ENCODE measurements at places on chromosomes 5 and 9. TPM values are rescaled to one million over a fixed set of nuclear protein-coding genes. Genes with fewer than 3 reads are reported as not detected.
A peak's percentile ranks its signal among the peaks of the same experiment; 100 is the strongest.

DNA sequence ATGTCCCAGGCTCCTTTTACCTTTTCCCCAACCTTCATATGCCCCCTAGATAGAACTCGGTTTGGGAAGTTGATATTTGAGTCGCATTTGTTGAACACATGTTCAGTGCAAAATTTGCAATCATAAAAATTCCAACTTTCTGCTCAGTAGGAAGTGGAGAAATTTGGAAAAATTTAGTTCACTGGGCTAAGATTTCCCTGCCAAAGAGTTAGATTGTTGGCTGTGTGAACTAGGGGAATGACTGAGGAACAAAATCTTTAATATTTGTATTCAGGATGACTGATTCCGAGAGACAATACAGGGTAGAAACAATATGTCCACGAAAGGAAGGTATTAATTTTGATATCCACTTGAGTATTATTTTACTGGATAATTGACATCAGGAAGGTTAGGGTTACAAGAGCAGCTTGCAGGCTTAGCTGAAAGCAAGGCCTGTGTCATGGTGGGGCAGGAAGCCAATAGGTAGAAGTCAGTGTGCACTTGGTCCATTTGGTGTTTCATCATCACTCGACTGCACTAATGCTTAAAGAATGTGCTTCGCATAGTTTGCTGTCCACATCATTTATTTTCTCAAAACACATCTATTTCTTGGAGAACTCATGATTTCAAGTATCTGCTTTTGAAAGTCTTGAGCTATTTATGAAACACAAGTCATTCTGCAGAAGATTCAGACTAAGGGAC, 59.4 kb upstream of the GNA14 start:
- DNase-seq: peak; percentile 90

- no peak for DNase-seq
Measured at GRCh38 chr9:138022121-138022741, 144.6 kb downstream of the CACNA1B start.

GRCh38 chr5:2101685-2102084, 219.0 kb upstream of the IRX4 start:
- DNase-seq: no peak

DNA sequence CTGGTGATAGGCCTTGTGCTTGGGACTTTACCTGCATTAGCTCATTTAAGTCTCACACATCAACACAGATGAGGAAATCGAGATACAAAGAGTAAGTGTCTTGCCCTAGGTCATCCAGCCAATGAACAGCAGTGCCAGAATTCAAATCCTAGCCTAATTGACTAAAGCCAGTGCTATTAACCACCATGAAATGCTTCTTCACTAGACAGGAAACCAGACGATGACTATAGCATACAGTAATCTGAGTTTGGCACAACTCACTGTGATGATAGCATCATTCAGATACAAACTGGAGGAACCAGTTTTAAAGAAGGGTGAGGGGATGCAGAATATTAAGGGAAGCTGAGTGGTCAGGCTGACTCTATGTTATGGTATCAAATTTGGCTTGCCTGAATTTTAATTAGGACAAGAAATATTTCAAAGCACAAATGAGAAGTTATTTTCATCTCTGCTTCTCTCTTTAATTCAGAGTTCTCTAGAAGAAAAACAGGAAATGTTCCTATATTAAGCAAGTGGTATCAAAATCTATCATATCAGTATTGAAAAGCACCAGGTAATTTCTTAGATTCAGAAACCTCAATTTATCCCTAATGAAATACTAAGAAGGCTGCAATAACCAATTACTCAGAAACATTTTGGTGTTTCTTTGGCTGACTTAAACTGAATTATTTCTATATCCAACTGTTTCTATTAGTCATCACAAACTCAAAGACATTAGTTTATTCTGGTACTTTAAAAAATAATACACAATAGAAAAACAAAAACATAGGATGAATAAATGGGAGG, 147.0 kb upstream of the RASA1 start:
- DNase-seq: peak; percentile 80

DNA sequence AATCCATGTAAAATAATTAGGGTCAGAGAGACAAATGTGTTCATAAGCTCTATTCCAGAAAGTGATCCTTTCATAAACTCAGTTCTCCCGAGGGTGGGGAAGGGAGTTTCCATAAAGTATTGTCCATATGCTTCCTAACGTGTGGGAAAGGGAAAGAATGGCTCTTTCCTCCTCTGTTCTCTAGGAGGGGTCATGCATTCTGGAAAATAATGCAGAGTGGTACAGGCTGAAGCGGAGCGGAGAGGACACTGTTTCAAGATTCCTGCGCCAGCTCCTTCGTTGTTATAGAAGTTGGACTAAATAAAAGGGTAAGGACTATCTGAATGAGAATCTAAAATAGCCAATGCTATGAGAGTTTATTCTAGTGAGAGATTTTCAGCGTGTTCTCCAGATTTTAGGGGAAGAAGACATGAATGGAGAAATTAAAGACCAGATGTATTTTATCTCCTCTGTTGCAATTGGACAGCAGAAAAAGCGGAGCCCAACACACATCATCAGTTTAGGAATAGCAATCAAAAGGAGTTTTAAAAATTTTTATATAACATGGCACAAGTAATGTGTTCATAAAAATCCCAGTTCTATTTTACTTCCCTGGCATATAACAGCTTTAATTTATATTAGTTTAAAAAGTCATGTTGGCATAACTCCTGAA, 166.9 kb upstream of the MPDZ start:
- DNase-seq: no peak

DNA sequence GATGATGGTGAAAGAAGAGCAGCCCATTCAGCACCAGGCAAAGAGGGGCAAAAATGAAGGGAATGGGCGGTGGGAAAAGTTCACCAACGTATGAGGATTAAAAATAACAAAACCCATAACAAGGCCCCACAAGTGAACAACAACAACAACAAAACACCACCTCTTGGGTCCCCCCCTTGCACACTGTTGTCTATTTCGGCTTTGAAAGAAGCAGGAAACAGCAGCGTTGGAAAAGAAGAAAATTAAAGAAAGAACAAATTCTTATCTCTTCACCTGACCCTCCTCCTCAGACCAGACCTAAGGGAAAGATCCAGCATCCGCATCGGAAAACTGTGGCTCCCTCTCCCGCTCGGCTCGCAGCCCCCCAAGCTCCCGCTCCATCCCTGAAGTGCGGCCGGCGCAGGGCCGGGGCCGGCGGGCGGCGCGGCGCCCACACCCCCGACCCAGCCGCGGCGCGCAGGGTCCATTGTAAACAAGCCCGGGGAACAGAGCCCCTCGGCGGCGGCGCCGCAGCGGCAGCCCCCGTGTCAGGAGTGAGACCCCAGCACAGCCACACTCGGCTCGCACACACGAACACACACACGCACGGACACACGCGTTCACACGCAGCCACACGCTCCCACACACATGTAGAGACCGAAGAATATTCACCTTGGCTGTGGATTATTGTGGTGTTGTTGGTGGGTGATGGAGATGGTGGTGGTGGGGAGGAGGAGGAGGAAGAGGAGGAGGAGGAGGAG, 535 bp downstream of the RFX3 start:
- peak; percentile 5 for DNase-seq

DNA sequence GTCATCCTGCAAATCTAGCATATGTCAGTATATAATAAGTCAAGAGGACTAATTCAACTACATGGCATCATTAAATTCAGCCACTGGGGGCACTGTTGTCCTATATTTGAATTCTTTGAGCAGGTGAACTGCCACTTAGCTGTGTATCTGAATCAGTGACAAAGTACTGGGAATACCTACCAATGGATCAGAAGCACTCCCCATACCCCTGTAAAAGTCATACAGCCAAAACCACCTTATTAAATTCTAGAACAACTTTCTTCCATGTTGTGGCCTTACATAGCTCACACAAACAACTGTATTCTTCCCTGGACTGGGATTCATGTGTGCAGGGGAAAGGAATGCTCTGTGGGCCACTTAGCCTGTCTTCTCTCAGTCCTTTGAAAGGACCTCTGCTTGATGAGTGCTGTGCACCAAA, 57.4 kb upstream of the PLPP6 start:
- DNase-seq: no peak

DNA sequence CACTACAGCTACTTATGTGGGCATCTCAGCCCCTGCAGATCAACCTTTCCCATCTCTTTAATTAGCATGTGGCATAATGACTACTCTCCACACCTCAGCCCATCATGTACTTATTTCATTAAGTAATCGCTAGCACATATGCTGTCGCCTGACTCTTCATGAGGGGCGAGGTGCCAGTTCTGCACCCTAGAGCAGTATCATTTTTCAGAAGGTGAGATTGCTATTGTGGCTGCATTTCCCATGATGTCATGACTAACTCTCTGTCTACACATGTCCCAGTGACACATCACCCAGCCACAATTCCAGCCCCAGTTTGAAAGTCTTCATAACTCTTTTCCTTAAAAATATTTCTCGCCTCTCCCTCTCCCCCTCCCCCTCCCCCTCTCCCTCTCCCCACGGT, 7.6 kb upstream of the F2RL1 start:
- DNase-seq: peak; percentile 28

DNA sequence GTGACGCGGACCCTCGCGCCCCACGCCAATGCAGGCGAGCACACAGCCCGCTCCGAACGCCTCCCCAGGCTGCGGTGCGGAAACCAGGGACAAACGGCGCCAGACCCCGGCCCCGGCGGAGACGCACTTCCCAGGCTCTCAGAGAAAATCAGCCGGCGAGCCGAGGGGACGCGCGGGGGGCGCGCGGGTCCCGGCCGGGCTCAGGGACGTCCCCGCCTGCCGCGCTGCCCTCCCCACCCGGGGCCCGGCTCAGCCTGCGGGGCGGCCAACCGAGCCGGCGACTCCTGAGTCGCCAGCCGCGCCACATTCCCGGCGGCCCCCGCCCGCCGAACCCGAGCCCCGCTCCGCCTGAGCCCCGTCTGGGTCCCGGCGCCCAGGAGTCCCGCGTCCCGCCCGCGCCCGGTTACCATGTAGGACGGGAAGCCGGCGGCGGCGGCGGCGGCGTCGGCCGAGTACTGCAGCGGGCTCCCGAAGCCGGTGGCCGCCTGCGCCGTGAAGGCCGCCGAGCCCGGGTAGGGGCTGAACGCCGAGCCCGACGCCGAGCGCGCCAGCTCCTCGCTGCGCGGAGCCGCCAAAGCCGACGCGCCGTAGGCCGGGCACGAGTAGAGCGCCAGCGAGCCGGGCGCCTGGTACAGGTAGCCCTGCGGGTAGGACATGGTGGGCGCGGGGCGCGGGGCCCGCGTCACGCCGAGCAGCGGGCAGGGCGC, 566 bp downstream of the IRX2 start:
- DNase-seq: peak; percentile 58

- no peak for DNase-seq
Measured at GRCh38 chr5:76363352-76364225, 39.5 kb upstream of the IQGAP2 start.

DNA sequence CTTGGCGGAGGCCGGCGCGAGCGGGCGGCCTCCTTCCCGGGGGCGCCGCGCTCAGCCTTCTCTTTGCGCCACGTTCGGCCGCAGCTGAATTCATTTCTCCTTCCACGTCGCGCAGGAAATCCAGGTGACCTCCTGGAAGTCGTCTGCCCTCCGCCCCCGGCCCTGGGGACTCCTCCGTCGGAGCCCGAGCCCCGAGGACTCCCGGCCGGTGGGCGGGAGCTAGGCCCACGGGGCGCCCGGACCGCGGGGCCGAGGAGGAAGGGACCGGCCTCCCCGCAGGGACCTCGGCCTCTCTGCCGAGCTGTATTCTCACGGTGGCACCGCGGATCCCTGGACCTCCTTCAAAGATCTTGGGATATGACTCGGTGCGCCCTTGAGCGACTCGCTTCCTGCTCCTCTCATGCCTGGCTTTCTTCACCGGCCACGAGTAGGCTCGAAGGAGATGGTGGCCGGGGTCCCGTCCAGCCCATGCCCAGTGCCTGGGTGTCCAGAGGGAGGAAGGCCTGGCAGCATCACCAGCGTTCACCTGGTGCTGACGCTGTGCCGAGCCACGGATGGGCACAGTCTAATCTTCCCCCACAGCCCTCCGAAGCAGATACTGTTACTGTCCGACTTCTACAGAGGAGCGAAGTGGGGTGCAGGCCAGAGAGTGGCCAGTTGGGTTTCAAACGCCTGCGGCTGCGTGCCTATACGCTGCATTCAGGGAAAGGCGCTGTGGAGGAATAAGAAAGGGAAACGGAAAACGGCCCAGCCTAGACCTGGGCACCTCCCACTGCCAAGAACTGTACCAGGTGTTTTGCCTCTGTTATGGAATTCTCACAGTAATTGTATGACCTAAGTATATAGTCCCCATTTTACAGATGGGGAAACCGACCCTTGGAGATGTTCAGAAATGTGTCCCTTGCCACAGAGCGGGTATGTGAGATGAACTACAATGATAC, 47.3 kb downstream of the PAX5 start:
- DNase-seq: no peak

- no peak for DNase-seq
Measured at GRCh38 chr5:84273517-84273883, 111.2 kb downstream of the EDIL3 start.

- no peak for DNase-seq
Measured at GRCh38 chr5:159393854-159394274, 63.6 kb upstream of the IL12B start.

DNA sequence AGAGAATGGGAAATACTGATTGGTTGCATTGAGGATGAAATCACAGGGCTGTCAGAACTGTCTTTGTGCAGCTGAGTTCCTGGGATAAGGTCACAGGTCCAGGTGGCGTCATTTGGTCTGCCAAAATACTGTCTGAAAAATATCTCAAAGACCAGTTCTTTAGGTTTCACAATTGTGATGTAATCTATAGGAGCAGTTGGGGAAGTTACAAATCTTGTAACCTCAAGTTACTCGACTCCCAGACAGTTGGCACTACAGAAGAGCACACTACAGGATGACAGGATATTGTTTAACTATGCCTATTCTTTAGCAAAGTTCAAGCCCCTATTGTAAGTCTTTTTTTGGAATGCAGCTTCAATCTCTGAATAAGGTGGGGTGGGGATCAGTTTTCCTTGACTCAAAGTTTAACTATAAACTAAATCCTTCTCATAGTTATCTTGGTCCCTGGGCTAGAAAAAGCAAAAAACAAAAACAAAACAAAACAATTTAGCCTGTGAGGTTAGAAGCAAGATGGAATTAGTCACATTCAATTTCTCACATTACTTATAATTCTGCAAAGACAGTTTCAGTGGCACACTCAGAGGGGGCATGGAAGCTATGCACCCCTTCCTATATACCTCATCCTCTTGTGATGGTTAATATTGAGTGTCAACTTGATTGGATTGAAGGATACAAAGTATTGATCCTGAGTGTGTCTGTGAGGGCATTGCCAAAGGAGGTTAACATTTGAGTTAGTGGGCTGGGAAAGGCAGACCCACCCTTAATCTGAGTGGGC, 276.0 kb downstream of the AUH start:
- DNase-seq: no peak

- no peak for DNase-seq
Measured at GRCh38 chr5:135105105-135105484, 71.1 kb upstream of the PITX1 start.

- DNase-seq: no peak
Measured at GRCh38 chr5:142806841-142807267, 36.7 kb downstream of the ARHGAP26 start.

Gene RIC1
- total RNA-seq: 4.1 TPM

Gene INSL4
- not detected for total RNA-seq

Gene LRRC19
- total RNA-seq: not detected

Gene BHMT
- total RNA-seq: not detected

Gene NEUROG1
- not detected for total RNA-seq

Gene FOXD4
- not detected for total RNA-seq

Gene HEMGN
- total RNA-seq: not detected
